T-helper 2 cell treated with Interferon-gamma antibody and Interleukin-4, amounts not matched to agents 5 μg/mL and 100 μg/mL, for 36 hours (primary cell): ENCODE measurements at places on chromosomes 6 and 20.
A peak's percentile ranks its signal among the peaks of the same experiment; 100 is the strongest.

- no peak for DNase-seq
- no peak overlapping the region for H3K27ac ChIP-seq
- H3K27me3 ChIP-seq, result peaks cover 26% of the 10 kb centered on the region
- peaks cover 4% of the 10 kb centered on the region for H3K4me1 ChIP-seq
- no peak overlapping the region for H3K4me3 ChIP-seq
Observed at GRCh38 chr6:111952274-111952673, 79.0 kb upstream of the FYN start.

DNA sequence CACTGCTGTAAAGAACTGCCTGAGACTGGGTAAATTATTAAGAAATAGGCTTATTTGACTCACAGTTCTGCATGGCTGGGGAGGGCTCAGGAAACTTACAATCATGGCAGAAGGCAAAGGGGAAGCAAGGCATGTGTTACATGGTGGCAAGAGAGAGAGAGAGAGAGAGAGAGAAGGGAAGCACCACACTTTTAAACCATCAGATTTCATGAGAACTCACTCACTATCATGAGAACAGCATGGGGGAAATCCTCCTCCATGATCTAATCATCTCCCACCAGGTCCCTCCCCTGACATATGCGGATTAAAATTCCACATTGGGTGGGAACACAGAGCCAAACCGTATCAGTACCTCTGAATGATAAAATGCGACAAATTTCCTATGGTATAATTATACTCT lies 203.9 kb upstream of the MARCKS start:
- no peak overlapping the region for H3K4me3 ChIP-seq
- H3K36me3 ChIP-seq, result no peaks in the 10 kb centered on the region
- no peak overlapping the region for H3K27ac ChIP-seq
- DNase-seq, result no peak
- H3K27me3 ChIP-seq, result no peaks in the 10 kb centered on the region

DNA sequence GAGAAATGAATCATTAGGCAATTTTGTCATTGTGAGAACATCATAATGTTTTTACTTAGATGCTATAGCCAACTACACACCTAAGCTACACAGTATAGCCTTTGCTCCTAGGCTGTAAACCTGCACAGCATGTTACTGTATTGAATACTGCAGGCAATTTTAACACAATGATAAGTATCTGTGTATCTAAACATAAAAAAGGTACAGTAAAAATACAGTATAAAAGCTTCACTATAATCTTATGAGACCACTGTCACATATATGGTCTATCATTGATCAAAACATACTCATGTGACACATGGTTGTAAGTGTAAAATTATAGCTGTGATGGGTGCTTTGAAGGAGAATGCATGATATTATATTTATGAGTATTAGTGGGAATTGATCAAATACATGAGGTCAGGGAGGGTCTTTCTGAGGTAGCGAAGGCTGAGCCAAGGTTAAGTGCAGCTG lies 29.2 kb upstream of the CCN2 start:
- H3K4me3 ChIP-seq, result no peak overlapping the region
- DNase-seq, result no peak
- no peaks in the 10 kb centered on the region for H3K36me3 ChIP-seq
- H3K4me1 ChIP-seq, result no peaks in the 10 kb centered on the region
- no peak overlapping the region for H3K27ac ChIP-seq

DNA sequence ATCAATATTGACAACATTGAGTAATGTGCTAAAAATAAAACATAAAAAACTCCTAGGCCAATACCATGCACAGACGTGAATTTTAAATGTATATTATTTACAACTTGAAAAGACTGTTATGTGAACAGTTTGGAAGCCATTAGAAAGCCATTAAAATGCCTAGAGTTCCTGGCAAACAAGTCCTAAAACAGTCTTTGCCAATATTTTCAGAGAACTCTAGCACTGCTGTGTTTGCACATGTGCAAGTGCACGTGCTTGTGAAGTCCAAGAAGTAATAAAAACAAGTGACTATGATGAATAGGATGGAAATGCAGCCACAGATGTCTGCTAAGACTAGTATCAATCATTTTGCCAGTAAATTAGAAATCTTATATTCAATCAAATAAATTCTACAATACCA lies 1447.6 kb downstream of the GRIK2 start:
- no peaks in the 10 kb centered on the region for H3K27me3 ChIP-seq
- DNase-seq, result no peak
- no peak overlapping the region for H3K27ac ChIP-seq

GRCh38 chr6:100105919-100106529 lies 112.0 kb upstream of the MCHR2 start:
- no peak overlapping the region for H3K27ac ChIP-seq
- H3K4me1 ChIP-seq, result peaks cover 3% of the 10 kb centered on the region
- H3K4me3 ChIP-seq, result no peak overlapping the region

- H3K27ac ChIP-seq, result no peak overlapping the region
- H3K4me3 ChIP-seq, result peak overlapping the region; percentile 98
- peaks cover 53% of the 10 kb centered on the region for H3K4me1 ChIP-seq
- DNase-seq, result no peak
Observed at GRCh38 chr6:12014027-12014872, 2.1 kb downstream of the HIVEP1 start.

- H3K27ac ChIP-seq, result peak overlapping the region; percentile 89
- peak; percentile 70 for DNase-seq
- peak overlapping the region; percentile 94 for H3K4me3 ChIP-seq
- peaks cover 25% of the 10 kb centered on the region for H3K4me1 ChIP-seq
- H3K27me3 ChIP-seq, result no peaks in the 10 kb centered on the region
- peaks cover 42% of the 10 kb centered on the region for H3K36me3 ChIP-seq
Observed at GRCh38 chr6:130223508-130223907, 757 bp upstream of the SAMD3 start.

- peaks cover 9% of the 10 kb centered on the region for H3K4me1 ChIP-seq
- H3K27ac ChIP-seq, result no peak overlapping the region
- H3K27me3 ChIP-seq, result peaks cover 5% of the 10 kb centered on the region
- no peak for DNase-seq
- no peaks in the 10 kb centered on the region for H3K36me3 ChIP-seq
Observed at GRCh38 chr6:36666826-36667591, 11.5 kb upstream of the CDKN1A start.

DNA sequence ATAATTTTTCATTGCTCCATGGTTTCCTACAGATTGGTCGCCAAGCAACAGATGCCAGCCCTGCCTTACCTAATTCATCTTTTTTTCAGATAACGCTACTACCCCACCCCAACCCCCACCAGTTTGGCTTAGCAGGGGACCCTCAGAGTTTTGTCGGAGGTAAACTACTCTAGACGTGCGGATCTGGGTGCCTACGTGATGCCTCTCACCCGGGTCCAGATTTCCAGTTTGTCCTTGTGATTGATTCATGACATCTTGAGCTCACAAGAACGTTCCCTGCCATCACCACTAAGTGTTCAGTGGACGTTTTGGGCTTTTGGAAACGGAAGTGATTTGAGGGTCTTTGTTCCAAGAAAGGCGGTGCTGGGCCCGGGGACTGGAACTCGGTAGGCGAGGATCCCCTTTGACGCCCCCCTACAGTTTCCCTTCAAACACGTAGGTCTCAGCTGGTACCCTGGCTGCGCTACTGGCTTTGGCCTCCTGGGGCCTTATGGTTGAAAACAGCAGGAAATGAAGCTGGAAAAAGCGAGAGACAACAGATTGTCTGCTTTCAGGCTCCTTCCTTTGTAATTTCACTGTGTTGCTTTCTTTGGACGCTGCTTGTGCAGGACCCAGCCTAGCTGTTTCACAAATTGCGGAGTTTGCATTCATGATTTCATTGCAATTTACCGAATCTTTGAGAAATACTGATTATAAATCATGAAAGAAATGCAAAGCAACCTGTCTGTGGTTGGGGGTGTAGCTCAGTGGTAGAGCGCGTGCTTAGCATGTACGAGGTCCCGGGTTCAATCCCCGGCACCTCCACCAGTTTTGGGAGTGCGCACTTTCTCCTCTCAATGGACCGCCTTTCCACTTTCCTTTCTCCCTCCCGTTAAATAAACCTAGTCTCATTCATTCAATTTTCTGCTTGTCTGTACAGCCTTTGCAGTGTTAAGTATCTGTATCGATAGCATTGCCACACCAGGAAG lies 81.0 kb downstream of the GPX5 start:
- H3K27me3 ChIP-seq, result peaks cover 48% of the 10 kb centered on the region
- peak overlapping the region; percentile 42 for H3K4me3 ChIP-seq
- DNase-seq, result peak; percentile 12
- no peaks in the 10 kb centered on the region for H3K36me3 ChIP-seq
- no peak overlapping the region for H3K27ac ChIP-seq
- peaks cover 9% of the 10 kb centered on the region for H3K4me1 ChIP-seq

- H3K36me3 ChIP-seq, result no peaks in the 10 kb centered on the region
- no peaks in the 10 kb centered on the region for H3K4me1 ChIP-seq
- no peak overlapping the region for H3K27ac ChIP-seq
- H3K4me3 ChIP-seq, result no peak overlapping the region
Observed at GRCh38 chr6:143112084-143112768, 51.5 kb downstream of the AIG1 start.

DNA sequence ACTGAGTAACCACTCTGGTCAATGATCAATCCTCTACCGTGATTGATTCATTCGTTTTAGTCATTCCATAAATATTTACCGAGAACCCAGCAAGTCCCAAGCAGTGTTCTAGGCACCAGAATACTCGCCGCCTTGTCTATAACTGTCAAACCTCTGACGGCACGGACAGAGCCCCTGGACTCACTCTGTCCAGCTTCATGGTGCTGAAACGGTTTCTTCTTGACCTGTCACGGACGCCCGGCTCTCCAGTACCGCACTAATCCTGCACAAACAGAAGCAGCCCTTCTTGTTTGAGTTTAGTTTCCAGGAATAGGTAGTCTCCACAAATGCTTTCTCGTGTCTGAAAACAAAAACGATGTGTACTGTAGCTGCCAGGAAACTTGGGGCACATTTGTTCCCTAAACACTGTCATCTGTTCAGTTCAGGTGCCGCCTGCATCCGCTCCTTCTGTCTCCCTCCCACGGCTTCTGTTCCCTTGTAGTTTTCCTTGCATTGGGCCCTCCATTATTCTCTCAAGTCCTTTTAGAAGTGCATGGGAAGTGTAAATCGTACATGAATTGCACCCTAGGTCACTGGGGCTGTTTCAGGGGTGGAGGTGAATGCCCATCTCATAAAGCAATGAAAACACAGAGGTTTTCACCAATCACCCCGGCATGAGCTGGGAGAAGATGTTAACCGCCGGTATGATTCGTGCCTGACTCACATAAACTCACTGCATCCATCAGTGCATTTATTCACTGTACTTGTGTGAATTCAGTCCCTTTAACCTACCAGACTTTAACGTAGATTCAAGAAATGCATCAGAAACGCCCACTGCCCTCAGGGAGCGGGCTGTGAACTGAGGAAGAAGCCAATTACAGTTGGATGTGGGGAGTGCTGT lies 209.3 kb upstream of the CDH4 start:
- no peak for DNase-seq
- no peaks in the 10 kb centered on the region for H3K27me3 ChIP-seq
- no peaks in the 10 kb centered on the region for H3K36me3 ChIP-seq
- no peak overlapping the region for H3K4me3 ChIP-seq

GRCh38 chr6:17103715-17104114 lies 1.9 kb downstream of the STMND1 start:
- H3K27me3 ChIP-seq, result peaks cover 42% of the 10 kb centered on the region
- no peaks in the 10 kb centered on the region for H3K36me3 ChIP-seq
- no peak overlapping the region for H3K27ac ChIP-seq

DNA sequence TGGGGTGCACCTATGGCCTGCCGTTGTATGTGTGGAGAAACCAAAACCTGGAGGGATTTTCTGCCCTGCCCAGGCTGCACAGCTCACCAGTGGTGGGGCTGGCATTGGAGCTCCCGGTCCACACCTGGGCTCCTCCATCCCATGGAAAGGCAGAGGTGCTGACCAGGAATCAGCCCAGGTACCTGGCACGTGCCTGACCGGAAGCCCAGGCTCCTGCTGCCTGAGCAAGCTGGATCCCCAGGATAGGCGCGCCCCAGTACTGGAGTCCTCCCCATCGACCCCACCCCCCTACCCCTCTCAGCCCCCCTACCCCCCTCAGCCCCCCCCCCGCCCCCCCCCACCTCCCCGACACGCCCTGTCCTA lies 39.9 kb upstream of the HMGA1 start:
- H3K27ac ChIP-seq, result no peak overlapping the region
- peaks cover 10% of the 10 kb centered on the region for H3K27me3 ChIP-seq
- H3K4me1 ChIP-seq, result peaks cover 6% of the 10 kb centered on the region
- peak overlapping the region; percentile 82 for H3K4me3 ChIP-seq
- DNase-seq, result no peak
- no peaks in the 10 kb centered on the region for H3K36me3 ChIP-seq

DNA sequence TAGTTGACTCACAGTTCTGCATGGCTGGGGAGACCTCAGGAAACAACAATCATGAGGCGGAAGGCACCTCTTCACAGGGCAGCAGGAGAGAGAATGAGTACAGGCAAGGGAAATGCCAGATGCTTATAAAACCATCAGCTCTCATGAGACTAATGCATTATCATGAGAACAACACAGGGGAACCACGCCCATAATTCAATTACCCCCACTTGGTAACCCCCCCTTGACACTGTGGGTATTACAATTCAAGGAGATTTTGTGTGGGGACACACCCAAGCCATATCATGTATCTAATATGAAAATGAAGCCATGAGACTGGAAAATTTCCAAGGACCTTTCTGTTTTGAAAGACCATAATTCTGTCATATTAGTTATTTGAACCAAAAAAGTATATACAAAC lies 342.4 kb upstream of the PLCB4 start:
- no peak overlapping the region for H3K4me3 ChIP-seq
- no peaks in the 10 kb centered on the region for H3K4me1 ChIP-seq
- no peak overlapping the region for H3K27ac ChIP-seq
- H3K36me3 ChIP-seq, result no peaks in the 10 kb centered on the region
- no peak for DNase-seq

GRCh38 chr6:45687570-45687969 lies 309.8 kb upstream of the SUPT3H start:
- peaks cover 7% of the 10 kb centered on the region for H3K4me1 ChIP-seq
- H3K27ac ChIP-seq, result no peak overlapping the region
- no peaks in the 10 kb centered on the region for H3K27me3 ChIP-seq
- H3K4me3 ChIP-seq, result no peak overlapping the region
- H3K36me3 ChIP-seq, result peaks cover 3% of the 10 kb centered on the region
- no peak for DNase-seq

- H3K36me3 ChIP-seq, result peaks cover 1% of the 10 kb centered on the region
- no peak overlapping the region for H3K27ac ChIP-seq
- peaks cover 88% of the 10 kb centered on the region for H3K27me3 ChIP-seq
- no peak for DNase-seq
- peaks cover 3% of the 10 kb centered on the region for H3K4me1 ChIP-seq
Observed at GRCh38 chr6:108157234-108157980, 8.4 kb upstream of the NR2E1 start.

DNA sequence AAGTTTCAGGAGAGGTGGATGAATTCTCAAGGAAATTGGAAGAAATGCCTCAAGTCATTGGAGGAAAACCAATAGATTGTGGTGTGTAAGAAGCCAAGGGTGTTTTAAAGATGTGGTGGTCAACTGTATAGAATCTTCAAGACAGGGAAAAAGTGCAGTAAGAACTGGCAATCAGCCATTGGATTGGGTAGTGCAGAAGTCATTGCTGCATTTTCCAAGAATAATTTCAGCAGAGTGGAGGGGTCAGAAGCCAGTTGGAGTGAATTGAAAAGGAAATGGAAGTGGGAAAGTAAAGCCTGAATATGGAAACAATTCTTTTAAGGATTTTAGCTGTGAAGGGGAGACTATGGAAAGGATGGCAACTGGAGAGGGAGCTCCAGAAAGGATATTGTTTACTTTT lies 128.2 kb upstream of the TMEM170B start:
- H3K4me1 ChIP-seq, result peaks cover 38% of the 10 kb centered on the region
- H3K27me3 ChIP-seq, result no peaks in the 10 kb centered on the region
- no peak overlapping the region for H3K27ac ChIP-seq
- DNase-seq, result no peak

- no peak for DNase-seq
- no peaks in the 10 kb centered on the region for H3K27me3 ChIP-seq
- H3K4me3 ChIP-seq, result no peak overlapping the region
- H3K36me3 ChIP-seq, result no peaks in the 10 kb centered on the region
Observed at GRCh38 chr6:138726757-138727097, 46.8 kb upstream of the CCDC28A start.
